ENCODE measurements at places on chromosomes 7 and 10.

DNA sequence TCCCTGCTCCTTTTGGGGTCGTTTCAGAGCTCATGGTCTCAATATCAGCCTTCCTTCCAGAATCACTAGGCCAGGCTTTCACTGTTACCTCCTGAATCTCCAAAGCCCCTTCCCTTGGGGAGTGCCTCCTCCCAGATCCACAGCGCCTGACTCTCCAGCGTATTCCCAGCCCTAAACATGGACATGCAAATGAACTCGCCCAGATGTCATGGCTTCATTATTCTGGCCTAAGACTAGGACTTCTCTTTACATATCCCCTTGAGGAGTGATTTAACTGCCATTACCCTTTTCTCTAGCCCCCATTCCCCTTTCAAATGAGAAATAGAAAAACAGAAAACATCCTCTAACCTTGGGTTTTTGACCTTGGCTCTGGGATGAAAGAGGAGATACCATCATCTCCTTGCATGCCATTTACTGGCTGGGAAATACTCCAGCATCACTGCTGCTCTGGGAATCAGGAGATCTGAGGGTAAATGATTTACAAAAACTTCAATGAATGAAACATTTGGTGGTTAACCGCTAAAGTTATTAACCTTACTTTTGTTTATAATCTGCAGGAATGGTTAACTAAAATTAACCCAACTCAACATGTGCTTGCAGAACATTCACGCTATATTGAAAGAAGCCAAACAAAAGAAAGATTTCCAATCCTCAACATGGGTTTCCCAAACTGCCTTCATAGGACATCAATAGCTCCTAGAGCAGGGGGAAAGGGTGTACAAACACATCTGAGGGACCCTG is 37.0 kb downstream of the FAM171A1 start:
- DNase-seq, result no peak

DNA sequence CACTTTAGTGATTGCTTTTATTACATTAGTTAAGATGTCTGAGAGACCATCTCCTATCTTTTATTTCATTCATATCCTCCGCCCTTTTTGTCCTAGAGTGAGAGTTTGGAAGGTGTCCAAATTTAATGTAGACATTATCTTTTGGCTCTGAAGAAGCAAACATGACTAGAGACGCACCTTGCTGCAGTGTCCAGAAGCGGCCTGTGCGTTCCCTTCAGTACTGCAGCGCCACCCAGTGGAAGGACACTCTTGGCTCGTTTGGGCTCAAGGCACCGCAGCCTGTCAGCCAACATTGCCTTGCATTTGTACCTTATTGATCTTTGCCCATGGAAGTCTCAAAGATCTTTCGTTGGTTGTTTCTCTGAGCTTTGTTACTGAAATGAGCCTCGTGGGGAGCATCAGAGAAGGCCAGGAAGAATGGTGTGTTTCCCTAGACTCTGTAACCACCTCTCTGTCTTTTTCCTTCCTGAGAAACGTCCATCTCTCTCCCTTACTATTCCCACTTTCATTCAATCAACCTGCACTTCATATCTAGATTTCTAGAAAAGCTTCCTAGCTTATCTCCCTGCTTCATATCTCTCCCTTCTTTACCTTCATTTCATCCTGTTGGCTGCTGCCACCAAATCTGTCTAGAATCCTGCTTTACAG is 10.4 kb upstream of the CLCN1 start:
- DNase-seq, result peak; percentile 80

DNA sequence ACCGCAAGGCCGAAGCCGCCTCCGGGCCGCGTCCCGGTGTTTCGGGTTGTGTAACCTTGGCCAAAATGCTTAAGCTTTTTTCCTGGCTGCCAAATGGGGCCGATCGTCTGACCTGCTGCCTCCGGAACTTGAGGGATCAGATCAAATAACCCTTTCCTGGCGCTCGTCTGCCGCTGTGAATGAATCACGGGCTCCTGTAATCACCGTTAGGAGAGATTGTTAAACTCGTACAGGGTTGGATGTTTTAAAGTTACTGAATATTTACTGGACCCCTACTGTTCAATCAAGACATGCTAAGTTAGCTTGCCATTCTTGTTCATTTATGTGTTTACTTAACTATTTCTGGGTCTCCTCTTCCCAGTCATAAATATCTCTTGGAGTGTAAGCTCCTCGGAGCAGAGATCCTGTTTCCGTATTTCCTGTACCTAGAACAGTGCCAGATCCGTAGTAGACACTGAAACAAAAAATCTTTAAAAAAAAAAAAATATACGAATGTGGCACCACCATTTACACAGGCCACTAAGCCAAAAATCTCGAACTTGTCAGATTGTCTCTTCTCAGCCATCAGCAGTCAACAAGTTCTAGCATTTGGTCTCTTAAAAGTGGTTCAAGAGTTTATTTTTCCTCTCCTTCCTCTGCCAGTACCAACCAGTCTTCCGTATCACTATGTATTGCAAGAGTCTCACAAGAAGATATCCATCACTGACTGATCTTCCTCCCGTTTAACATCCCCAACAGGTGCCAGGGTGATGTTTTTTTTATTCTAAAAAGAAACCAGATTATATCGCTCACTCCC is 650 bp upstream of the TM9SF3 start:
- no peak for DNase-seq

GRCh38 chr10:42769673-42770072 is 12.9 kb upstream of the BMS1 start:
- no peak for DNase-seq

DNA sequence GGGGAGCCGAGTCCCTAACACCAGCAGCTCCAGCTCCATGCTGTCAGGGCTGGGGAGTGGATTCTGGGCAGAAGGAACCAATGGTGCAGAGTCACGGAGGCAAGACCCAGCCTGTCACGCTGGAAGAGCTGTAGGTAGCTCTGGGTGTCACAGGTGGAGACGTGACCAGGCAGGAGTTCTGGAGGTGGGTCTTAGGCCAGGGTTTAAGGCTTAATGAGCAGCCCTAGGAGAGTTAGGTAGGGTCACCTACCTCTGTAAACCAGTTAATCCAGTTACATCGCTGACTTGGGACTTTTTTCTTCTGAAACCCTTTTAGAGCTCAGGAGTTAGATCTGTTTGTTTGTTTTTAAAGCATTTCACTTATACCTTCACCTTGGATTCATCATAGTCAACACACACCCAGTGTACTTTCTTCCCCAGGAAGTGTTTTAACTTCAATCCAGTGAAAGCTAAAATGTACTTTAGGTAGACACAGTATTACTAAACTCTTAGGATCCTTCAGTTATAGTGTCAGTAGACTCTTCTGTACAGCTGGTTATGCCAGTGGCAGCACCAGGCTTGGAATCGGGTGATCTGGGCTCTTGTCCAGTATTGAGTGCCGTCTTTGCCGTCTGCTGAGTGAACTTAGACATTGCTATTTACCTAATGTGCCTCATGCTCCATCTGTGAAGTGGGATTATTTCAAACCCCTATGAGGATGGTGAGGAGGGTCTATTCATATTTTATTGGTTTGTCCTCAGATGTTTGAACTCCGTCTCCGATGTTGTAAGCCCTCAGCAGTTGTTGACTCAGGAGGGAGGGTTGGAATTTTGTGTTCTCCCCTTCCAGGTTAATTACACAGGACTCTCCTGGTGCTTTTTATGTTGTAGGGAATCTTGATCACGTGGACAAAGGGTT is 31.0 kb downstream of the TACR2 start:
- no peak for DNase-seq

DNA sequence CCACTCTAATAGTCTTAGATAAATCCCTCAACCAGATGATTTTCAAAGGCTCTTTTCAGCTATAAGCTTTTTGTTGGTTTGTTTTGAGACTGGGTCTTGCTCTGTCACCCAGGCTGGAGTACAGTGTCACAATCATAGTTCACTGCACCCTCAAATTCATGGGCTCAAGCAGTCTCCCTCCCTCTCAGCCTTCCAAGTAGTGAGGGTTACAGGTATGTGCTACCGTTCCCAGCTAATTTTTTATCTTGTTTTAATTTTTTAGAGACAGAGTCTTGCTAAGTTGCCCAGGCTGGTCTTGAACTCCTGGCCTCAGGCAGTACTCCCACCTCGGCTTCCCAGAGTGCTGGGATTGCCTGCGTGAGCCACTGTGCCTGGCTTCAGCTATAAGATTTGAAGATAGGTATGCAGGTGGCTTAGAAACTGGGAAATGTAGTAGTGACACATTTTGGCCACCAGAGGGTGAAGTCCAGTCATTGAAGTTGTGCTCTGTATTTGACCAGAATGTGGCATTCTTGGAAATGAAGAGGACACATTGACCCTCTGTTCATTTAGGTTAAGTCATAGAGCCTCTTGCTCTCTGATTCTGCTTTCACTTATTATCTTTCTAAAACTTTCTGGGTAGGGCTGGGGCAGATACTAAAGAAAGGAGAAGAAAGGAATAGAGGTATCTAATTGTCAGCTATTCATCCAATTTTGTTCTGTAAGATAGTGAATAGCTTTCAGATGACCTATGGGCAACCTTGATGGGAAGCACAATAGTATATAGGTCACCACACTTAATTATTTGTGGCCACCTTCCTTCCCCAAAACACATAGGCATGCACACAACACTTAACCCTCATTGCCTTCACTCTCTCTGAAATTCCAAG is 36.0 kb downstream of the R3HCC1L start:
- DNase-seq, result peak; percentile 64

DNA sequence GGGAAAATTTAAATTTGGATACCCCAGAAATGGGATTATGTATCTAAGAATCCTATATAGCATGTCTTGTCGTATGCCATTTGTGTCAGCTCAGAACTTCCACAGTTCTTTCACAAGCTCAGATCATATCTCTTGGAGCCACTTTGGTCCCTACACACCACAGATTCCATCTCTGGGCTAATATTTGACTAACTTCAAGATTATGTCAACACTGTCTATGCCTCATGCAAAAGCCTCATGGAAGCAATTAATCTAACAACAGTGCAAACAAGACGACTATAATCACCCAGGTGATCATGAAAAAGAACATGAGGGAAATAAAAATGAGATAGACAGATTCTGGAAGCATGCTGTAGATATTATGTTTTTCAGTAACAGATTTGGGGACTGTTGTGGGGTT is 189.1 kb downstream of the LRRTM3 start:
- DNase-seq, result no peak

GRCh38 chr7:30171766-30172447 is 37.1 kb downstream of the MTURN start:
- DNase-seq, result no peak

DNA sequence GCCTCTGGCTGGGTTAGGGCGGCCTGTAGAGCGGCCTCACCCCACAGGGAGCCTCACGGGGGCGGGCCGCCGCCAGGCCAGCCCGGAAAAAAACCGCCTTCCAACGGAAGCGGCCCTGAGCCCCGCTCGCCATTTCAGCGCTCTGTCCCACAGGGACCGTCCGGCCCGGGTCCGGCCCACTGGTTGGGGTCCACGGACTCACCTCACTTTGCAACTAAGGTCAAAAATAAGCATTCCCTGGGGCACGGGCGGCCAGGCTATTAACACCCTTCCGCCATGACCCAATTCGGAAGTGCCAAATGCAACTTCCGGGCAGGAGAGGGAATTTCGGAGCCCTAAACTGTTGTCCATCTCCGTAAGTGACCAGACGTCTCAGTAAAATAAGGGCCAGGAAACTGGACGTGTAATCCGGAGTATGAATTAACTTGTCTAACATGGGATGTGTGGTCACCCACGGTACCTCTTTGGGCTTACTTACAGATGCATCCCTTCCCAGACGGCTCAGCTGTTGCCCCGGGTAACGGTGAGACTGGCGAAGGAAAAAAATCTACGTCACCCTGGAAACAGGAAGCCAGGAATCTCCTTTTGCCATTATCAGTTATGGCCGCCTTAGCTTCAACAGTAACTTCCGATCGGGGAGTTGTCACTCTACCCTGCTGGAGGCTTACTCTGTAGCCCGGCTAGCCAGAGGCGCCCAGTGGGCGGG is at the start of gene BBIP1:
TSS of gene BBIP1 (minus strand) at position 538 of the 706 bp plus-strand sequence. CDS start 1,023 bp downstream, outside the sequence.
- peak; percentile 100 for DNase-seq

DNA sequence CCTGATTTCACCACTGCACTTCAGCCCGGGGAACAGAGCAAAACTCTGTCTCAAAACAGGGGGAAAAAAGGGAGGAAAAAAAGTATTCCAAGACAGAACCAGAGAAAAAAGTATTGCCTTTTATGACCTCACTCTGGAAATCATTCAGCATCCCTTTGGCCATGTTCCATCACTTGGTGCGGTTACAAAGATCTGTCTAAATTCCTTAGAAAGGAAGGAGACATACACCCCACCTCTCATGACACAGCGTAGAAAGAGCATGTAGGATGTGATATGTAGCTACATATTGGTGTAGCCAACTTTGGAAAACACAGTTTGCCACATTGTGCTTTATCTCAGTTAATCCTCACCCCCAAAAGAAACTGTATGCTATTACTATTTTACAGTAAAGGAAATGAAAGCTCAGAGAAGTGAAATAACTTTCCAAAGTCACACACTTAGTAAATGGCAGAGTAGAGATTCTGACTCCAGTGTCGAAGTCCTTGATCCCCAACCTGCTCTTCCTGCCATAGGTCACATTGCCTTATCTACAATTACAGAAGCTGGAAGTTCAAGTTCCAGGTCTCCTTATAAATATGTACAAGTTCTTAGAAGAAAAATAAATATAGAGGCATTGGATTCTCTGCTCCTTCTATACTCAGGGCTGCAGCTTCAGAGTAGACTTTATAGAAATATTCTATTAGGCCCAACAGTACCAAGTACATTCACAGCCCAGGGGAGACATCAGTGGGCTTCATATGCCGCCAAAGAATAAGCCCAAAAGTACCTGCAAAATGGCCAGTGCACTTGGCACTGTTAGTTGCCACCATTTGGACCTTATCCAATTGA is 91.6 kb upstream of the KMT2E start:
- DNase-seq, result no peak

DNA sequence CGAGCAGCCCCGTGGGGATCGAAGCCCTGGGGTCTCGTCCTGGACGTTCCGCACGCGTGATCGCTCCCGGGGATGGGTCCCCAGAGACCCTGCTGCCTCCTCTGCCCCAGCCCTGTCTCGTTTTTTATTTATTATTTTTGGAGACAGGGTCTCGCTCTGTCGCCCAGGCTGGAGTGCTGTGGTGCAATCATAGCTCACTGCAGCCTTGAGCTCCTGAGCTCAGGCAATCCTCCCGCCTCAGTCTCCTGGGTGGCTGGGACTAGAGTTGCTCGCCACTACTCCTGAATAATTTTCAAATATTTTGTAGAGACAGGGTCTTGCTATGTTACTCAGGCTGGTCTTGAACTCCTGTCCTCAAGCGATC is 319 bp upstream of the STX1A start:
- DNase-seq, result no peak

DNA sequence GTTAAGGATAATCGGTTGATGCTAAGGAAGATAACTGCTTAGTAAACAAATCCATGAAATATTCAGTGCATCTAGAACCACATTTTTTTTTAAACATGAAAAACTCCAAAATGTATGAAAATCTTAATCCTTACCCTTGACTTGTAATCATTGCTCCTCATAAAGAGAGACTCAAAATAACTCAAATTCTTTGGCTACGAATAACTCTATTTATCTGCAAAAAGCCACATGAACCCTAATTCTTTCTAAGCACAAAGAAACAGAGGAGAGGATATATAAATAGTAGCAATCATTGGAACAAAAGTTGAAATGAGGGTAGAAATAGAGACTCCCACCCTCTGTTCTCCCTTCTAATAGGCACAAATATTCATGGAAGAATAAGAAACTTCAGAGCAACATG is 40.2 kb downstream of the ANK3 start:
- no peak for DNase-seq

GRCh38 chr7:140358412-140359051 is 39.8 kb downstream of the SLC37A3 start:
- peak; percentile 39 for DNase-seq

Measured in NB4 (cell line).